ENCODE measurements at places on chromosomes 3 and 15.
A peak's percentile ranks its signal among the peaks of the same experiment; 100 is the strongest.

DNA sequence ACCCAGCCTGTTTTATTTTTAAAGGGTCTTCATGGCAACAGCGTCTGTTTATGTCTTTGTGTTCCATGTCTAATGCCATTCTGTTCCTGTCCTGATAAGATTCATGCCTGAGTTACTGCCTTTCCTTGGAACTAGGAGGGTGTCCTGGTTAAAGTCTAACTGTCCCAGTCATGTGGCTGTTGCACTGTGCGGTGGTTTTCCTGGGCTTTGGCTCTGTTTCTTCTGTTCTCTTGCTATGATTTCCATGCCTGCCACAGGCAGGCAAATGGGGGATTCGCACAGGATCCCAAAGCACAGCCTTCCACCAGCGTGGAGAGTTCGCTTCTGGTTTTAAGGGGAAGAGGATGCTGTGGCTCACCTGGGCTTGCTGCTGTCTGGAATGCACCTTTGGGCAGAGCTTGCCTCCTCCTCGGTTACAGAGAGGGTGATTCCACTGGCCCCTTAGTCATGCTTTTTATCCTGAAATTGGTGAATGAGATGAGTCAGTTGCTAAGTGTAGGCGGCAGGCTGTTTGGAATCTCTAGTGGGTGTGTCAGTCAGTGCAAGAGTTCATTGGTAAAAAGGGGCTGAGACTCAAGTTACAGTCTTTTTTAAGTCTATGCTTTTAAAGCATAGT lies 86.8 kb downstream of the CCK start:
- no peak for DNase-seq

DNA sequence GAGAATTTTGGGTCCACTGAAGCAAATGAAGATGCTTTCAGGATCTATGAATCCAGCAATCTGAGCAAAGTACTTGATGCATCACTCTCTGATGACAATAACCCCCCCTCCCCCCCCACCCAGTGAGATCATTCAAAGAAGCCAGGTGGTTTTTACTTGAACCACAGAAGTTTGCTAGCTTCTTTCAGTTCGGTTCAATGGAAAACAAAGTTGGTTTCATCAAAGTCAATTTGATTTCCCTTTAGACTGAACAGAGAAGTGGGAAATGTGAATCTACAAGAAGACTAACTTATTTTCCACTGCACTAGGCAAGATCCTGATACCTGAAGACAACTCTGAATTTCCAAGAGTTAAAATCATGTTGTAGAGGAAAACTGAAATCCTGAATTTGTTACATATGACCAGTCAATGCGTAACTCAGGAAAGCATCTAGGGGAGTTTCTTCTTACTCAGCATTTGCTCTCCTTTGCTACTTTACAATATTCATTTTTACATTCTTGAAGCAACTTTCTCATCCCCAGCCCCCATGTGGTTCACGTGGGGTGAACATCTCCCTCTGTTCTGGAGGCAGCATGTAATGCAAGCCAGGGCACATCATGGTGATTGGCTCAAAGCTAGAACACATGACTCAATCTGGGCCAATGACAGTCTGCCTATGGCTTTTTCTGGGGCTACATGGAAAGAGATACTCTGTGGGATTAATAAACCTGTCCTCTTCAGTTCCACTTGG lies 572.6 kb downstream of the FOXP1 start:
- peak; percentile 87 for DNase-seq

GRCh38 chr3:195450731-195451229 lies 8.0 kb upstream of the ACAP2 start:
- DNase-seq, result no peak

DNA sequence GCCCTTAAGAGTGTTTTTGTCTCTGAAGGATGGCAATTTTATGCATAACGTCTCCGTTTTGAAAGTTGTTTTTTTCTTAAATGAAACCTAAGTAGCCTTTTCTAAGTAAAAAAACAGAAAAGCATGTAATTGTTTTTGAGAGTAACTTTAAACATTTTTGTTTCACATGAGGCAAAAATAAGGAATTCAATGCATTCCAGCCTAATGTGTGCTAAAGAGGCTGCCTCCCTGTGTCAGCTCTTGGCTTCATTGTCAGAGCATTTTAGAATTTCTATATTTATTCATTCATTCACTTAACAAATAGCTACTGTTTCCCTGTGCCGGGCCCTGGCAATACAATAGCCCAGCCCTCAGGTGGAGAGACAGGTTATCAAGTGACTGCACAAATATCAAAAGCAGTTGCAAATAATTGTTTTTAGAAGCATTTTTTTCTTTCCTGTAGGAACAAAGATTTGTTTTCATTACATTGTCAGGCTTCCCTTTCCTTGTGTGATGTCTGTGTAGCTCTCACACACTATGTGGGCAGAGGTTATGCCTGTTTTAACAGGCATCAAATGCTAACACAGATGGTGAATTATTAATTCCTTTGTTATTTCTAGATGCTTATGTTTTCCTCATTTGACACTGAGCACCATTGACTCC lies 81.9 kb downstream of the CCK start:
- DNase-seq, result no peak

- no peak for DNase-seq
These were observed 18.4 kb downstream of the CCK start for GRCh38 chr3:42247576-42248027.

DNA sequence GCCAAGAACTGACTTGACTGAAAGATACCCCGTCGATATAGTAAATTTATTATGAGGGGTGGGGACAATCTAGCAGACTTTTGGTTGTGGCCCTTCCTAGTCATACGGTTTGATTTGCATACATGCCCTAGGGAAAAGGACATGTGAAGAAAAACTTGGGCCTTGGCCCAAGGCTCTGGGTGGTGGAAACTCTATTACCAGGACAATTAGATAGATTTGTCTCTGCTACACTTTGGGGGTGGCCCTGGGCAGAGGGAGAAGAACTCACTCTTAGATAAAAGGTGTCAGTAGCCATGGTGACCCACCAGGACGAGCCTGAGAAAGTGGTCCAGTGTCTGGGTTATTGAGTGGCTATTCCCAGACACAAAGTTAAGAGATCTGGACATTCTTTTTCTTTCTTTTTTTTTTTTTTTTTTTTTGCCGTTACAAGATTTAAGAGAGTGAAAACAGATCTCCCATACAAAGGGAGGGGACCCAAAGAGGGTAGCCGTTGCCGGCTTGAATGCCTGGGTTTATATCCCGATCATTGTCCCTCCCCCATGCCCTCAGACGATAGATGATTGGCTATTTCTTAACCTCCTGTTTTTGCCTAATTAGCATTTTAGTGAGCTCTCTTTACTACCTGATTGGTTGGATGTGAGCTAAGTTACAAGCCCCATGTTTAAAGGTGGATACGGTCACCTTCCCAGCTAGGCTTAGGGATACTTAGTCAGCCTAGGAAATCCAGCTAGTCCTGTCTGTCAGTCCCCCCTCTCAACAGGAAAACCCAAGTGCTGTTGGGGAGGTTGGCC lies 96.4 kb upstream of the SMAD3 start:
- no peak for DNase-seq

DNA sequence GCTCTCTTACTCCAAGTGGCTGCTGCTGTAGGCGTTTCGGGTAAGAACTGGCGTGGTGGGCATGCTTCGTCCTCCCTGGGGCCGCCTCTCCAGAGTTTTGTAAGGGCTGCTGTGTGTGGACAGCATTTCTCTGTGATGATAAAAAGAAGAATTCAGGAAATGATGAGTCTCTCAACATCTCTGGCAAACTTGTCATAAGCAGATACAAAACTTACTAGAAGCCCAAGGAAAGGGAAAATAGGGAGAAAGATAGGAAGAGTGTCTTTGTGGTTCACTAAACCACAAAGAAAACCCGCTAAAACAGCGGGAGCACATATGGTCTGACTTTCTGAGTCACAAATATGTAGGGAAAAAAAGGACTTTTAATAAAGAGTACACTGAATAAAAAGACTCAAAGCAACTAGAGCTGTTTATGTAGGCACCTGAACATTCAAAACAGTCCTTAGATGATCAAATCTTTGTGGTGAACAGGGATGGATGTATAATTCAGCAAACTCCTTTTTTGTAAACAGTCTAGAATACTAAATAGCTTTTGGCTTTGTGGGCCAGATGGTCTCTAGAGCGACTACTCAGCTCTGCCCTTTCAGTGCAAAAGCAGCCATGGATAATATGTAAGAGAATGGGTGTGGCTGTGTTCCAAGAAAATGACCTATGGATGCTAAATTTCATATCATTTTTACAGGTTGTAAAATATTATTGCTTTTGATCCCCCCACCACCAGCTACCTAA lies 60.4 kb upstream of the LMOD3 start:
- no peak for DNase-seq

- no peak for DNase-seq
These were observed 34.8 kb upstream of the EPHA3 start for GRCh38 chr3:89072642-89073041.

GRCh38 chr3:4520033-4520816 lies 27.1 kb downstream of the ITPR1 start:
- no peak for DNase-seq

GRCh38 chr15:33716025-33716424 lies 252.3 kb upstream of the CHRM5 start:
- DNase-seq, result no peak

DNA sequence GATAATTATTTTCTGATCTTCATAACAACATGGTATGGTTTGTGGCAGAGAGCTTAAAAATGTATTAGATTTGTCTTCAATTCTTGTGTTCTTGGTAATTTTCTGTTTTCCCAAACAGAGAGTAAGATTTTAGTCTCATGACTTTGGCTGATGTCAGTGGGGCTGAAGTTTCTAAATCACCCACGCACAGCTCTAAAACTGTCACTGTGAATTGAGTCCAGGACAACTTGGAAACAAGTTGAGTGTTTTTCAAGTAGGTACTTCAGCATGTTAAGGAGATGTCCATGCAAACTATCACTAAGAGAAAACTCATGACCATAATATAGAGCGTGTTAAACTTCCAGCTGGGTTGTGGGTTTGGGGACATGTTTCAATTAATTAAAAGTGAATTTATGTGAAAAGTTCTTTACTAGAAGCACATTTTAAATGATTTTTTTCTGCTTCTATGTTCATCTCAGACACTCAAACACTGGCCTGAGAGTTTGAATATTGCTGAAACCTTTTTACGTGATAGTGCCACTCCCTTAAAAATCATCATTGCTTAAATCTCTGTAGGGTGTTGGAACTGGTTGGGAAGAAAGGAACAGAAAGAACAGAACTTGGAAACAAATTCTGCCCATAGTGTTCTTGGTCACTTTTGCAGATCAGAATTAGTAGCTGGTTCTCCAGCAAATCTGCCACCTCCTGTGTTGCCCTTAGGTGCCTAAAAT lies 89.8 kb downstream of the KLHL25 start:
- DNase-seq, result no peak

GRCh38 chr3:120263792-120264191 lies 21.2 kb downstream of the GPR156 start:
- no peak for DNase-seq

GRCh38 chr3:146470425-146470990 lies 1.1 kb upstream of the PLSCR2 start:
- DNase-seq, result no peak

DNA sequence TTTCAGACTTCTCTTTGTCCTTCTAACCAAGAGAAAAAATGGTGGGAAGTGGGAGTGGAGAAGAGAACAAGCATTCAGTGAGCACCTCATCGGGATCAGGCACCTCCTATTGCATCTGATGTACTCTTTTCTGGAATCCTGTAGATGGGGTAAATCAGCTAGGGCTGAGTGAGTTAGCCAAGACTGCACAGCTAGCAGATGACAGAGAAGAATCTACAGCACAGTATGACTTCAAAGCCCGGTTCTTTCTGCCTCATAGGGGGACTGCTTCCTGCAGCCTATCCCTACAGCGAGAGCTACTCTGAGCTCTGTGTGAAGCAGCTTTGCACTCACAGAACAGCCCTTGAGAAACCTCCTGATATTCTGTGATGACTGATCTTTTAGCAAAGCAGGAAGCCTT lies 275.2 kb upstream of the MEIS2 start:
- DNase-seq, result no peak

GRCh38 chr15:78985859-78986475 lies 41.1 kb upstream of the CTSH start:
- DNase-seq, result no peak

- DNase-seq, result peak; percentile 34
These were observed 67.1 kb upstream of the SEC13 start for GRCh38 chr3:10387881-10388609.

DNA sequence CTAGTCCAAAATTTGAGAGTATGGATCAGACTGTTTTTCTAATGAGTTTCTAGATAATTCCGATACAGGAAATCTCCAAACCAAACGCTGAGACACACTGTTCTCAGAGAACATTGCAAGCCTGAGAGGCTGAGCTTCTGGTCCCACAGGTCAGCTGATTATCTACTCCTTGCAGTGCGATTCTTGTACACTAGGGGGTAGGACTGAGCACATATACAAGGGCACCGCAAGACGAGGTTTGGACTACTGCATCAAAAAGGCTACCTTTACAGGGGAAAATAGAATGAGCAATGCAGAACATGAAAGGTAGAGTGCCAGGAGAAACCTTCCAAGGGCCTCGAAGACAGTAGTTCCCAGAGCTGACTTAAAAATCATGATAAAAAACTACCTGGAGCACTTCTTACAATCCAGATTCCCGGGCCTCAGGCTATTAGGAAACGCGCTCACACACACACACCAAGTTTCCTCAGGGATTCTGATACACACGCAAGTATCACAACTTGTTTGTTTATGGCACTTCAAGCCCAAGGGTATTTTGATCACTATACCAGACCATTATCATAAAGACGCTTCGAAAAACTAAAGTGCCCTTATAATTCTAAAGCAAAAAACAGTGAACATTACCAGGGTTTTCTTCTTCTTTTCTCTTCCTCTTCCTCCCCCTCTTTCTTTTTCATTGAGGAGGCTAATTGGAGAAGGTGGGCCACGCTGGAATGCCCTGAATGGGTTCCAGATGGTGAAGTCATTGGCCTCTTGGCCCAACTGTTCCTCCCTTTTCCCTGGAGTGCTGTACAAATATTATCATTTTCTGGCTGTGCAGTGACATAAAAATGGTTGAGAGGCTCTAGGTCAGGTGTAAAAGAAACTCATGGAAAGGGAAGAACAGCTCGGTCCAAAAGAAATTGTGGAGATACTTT lies 61.8 kb downstream of the SLC12A8 start:
- no peak for DNase-seq

GRCh38 chr3:132071043-132071442 lies 36.2 kb upstream of the CPNE4 start:
- DNase-seq, result no peak

GRCh38 chr3:45817831-45818522 lies 21.6 kb upstream of the SLC6A20 start:
- no peak for DNase-seq

DNA sequence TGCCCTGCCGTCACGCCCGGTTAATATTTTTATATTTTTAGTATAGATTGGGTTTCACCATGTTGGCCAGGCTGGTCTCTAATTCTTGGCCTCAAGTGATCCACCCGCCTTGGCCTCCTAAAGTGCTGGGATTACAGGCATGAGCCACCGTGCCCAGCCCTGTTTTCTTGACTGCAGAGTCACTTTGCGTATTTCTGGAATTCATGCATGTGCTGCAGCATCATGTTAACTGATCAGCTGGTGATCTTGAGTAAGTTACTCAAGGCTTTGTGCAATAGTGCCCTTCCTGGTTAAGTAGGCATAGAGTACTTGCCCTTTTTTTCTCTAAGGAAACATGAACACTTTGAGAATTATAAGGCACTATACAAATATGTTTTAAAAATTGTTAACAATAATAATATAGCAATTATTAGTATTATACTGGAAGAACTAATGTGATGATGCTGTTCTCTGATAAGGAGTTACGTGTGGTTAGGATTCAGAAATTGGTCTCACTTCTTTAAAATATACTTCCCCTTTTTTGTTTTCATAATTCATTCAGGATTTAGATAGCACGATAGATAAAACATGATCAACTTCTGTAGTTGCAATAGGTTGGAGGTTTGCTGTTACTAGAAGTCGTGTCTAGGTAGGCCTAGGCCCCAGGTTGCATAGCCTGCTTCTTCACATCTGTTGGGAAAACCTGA lies 33.6 kb downstream of the GPR171 start:
- DNase-seq, result no peak

GRCh38 chr3:142366434-142366833 lies 81.4 kb downstream of the XRN1 start:
- DNase-seq, result no peak

Data from natural killer cell (primary cell).